Heart right ventricle (tissue), 16 donors: ENCODE measurements at places on chromosomes 2 and 18.

DNA sequence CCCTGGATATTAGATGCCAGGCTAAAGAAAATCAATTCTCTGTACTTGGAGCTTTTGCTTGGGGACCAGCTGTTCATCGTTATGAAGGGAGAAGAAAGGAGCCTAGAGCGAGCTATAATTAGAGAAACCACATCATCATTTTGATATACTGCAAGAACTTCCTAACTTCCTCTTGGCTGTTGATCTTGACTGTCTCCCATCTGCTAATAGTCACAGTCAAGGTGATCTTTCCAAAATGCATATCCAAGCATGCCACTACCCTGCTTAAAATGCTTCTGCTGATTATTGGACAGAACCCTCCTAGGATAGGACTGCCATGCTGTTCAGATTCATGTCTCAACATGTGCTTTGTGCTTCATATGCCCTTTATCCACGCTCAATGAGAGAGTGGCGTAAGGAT is 54.8 kb downstream of the RAPGEF4 start:
- H3K27ac ChIP-seq = no peak overlapping the region
- no peak overlapping the region for H3K4me3 ChIP-seq
- no peaks in the 10 kb centered on the region for H3K27me3 ChIP-seq
- no peaks in the 10 kb centered on the region for H3K36me3 ChIP-seq

DNA sequence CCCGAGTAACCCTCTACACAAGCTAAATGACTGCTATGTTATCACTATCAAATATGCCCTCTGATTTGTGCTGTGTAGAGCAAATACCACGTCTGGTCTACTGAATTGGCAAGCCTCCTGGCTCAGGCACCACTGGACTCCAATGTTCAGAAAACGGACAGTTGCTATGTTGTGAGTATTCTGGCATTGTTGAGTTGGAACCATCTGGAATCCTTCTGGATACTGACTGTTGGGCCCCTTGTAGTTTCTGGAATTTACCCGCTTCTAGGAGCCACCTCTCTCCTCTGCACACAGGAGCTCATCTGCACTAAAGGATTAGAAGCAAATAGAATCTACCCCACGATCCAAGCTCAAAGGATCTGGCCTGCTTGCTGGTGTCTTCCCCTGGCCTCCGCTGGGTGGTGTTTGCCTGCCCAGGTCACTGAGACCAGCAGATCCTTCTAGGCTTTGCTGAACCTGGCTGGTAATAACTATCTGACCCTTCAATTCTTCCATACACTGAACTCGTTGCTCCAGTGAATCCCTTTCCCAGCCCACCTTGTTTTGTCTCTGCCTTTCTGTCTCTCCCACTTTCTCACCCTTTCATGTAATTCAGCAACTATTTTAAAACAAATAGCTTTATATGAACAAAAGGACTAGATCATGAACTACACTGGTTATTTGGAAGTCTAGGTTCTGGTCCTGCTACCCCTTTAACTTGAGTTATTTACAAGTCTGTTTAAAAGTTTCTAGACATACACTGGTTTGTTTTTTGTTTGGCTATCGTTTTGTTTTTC is 2.1 kb upstream of the HAAO start:
- DNase-seq = no peak
- H3K4me1 ChIP-seq = peaks cover 5% of the 10 kb centered on the region
- no peak overlapping the region for H3K4me3 ChIP-seq
- H3K27me3 ChIP-seq = peaks cover 12% of the 10 kb centered on the region

GRCh38 chr18:67402543-67402942 is 114.0 kb downstream of the DSEL start:
- no peaks in the 10 kb centered on the region for H3K4me1 ChIP-seq
- DNase-seq = no peak
- H3K27me3 ChIP-seq = no peaks in the 10 kb centered on the region
- no peak overlapping the region for H3K27ac ChIP-seq
- no peaks in the 10 kb centered on the region for H3K36me3 ChIP-seq

- H3K27me3 ChIP-seq = no peaks in the 10 kb centered on the region
- no peak overlapping the region for H3K4me3 ChIP-seq
Observed at GRCh38 chr2:28661589-28662001, 90.0 kb upstream of the PPP1CB start.

DNA sequence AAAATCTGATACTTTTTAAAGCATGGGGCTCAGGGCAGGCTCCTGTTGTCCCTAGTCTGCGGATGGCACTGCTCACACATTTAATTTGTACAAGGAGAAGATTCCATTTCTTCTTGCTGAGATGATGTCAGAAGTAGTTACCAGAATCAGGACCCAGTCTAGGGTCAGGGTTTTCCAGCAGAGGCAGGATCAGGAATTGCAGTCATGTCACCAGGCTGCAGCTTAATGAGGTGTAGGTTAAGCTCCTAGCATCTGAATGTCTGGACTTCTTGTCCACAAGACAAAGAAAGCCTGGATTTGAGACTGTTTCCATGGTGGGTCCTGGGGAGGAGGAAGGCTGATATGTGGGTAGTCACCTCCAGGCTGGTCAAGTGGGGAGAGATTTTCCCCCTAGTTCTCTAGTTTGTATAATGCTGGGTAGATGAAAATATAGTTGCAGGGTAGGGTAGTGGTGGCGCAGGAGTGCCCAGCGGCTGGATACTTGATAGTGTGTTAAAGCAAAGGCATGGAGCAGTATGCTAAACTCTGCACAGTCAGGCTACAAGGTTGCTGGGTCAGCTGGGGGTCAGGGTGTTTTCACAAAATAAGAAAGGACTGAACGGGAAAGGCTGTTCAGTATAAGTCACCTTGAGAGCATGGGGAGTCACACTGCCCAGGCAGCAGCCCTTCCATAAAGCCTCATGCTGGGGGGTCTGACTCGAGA is 148.4 kb downstream of the PRKCE start:
- no peak overlapping the region for H3K27ac ChIP-seq
- no peaks in the 10 kb centered on the region for H3K36me3 ChIP-seq

DNA sequence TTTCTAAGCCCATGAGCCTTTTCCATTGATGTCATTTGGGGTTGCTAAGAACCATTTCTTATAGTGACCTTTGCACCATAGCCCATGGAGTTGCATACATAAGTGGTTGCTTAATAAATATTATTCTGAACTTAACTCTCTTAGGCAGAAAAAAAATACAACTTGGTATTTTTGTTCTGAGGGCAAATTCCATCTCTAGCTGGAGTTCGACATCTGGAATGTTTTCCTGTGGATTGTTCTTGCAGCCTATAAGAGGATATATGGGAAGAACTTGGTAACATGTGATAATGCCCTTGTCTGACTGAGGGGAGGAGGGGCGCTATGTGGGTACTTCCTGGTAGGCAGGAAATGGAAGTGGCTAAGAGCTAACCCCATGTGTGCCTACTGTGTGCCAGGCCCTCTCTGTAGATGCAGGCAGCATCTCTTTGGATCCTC is 20.7 kb downstream of the IGFBP2 start:
- H3K27me3 ChIP-seq = no peaks in the 10 kb centered on the region
- peaks cover 17% of the 10 kb centered on the region for H3K4me1 ChIP-seq
- H3K4me3 ChIP-seq = no peak overlapping the region

GRCh38 chr18:8231316-8231715 is 377.9 kb upstream of the RAB12 start:
- peaks cover 5% of the 10 kb centered on the region for H3K4me1 ChIP-seq
- no peaks in the 10 kb centered on the region for H3K27me3 ChIP-seq
- H3K27ac ChIP-seq = no peak overlapping the region
- H3K36me3 ChIP-seq = peaks cover 13% of the 10 kb centered on the region
- DNase-seq = no peak
- no peak overlapping the region for H3K4me3 ChIP-seq

DNA sequence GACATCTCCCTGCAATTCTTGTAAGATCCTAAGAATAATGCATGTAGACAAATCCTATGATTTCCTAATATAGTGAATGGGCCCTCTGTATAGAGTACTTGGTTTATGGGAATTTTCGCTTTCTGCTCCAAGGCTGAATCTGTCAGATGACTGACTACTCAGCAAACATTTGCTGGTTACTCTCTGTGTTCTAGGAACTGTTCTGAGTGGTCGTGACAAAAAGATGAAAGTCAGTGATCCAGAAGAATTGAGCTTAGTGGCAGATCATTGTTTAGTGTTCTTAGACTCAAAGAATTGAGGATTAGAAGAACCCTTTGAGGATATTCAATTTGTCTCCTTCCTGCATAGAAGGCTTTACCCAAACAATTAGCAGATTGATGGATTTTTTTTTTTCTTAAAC is 10.0 kb downstream of the XRCC5 start:
- DNase-seq = no peak
- H3K27me3 ChIP-seq = no peaks in the 10 kb centered on the region
- no peak overlapping the region for H3K27ac ChIP-seq
- no peaks in the 10 kb centered on the region for H3K4me1 ChIP-seq
- no peak overlapping the region for H3K4me3 ChIP-seq
- H3K36me3 ChIP-seq = peaks cover 87% of the 10 kb centered on the region

GRCh38 chr2:57510704-57511103 is 535.9 kb upstream of the VRK2 start:
- no peaks in the 10 kb centered on the region for H3K4me1 ChIP-seq
- H3K27ac ChIP-seq = no peak overlapping the region
- DNase-seq = no peak

DNA sequence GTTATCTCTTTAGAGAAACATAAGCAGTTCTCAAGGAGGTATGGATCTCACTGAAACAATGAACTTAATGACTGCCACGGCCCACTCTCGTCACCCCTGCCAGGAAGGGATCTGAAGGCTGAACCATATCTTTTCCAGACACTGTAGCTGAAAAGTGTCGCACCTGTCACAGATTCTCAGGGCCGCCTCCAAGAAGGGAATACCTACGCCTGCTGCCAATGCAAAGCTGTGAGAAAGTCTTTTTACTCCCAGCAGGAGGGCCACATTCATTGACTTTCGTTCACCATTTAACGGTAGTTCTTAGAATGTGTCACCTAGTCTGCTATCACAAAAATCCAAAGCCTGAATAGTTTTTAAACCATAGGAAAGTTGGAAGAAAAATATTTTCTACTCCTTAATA is 66.7 kb upstream of the SH3BP4 start:
- H3K4me1 ChIP-seq = no peaks in the 10 kb centered on the region
- no peaks in the 10 kb centered on the region for H3K27me3 ChIP-seq
- no peak overlapping the region for H3K27ac ChIP-seq
- H3K4me3 ChIP-seq = no peak overlapping the region
- no peaks in the 10 kb centered on the region for H3K36me3 ChIP-seq

DNA sequence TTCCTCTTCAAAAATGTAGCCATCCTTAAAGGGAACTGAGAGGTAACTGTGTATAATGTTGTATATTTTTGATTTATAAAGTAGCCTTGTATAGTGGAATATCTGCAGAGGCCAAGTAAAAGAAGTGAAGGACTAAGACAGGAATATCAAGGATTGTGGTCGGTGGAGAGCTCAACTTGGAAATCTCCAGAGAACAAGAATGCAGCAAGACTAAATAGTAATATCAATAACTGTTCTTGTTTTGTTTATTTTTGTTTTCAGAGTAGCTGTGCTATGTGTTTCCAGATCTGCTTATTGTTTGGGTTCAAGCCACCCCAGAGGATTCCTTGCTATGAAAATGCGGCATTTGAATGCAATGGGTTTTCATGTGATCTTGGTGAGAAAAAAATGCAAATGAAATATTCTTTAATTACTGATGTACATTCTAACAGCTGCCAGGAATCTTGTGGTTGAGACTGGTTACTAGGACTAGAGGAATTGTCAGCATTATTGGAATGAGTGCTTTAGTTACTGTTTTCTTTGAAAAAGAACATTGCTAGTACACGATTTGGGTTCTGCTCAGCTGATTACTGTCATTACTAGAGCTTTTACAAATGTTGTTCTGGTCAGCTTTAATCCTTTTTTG is 25.0 kb downstream of the FASTKD2 start:
- H3K4me1 ChIP-seq = no peaks in the 10 kb centered on the region
- no peak overlapping the region for H3K27ac ChIP-seq
- no peak for DNase-seq
- H3K27me3 ChIP-seq = no peaks in the 10 kb centered on the region

DNA sequence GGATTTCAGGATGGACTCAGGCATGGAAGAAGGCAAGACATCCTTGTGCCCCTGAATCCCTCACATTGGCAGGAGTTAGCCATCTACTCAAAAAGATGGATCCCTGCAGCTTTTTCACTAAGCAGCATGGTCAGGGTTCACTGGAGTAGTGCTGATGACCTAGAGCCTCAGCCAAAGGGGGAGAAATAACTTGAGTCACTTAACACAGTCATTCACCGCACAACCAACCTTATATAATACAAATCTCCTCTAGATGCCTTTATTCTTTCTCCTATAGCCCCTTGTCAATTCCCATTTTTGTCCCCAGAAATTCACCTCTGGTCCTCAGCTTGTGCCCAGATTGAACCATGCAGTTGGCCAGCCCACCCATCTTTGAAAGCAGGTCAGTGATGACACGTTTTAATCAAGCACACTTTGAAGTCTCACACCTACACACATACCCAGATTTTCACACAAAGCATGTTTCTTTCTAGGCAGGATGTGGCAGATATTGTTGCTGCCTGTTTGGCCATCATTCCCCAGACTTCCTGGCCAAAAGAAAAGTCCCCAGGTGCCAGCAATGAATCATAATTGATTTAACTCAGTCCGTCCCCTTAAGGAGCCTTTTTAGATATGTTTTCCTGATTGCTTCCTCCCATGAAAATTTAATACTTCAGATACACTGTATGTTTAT is 84.2 kb downstream of the LBH start:
- H3K4me1 ChIP-seq = peaks cover 6% of the 10 kb centered on the region
- DNase-seq = no peak
- H3K36me3 ChIP-seq = no peaks in the 10 kb centered on the region
- H3K27me3 ChIP-seq = no peaks in the 10 kb centered on the region

GRCh38 chr2:134218930-134219658 is 34.8 kb upstream of the MGAT5 start:
- DNase-seq = no peak
- H3K4me1 ChIP-seq = peaks cover 81% of the 10 kb centered on the region
- no peaks in the 10 kb centered on the region for H3K27me3 ChIP-seq
- no peaks in the 10 kb centered on the region for H3K36me3 ChIP-seq

- DNase-seq = no peak
- no peaks in the 10 kb centered on the region for H3K36me3 ChIP-seq
- no peak overlapping the region for H3K4me3 ChIP-seq
- no peaks in the 10 kb centered on the region for H3K27me3 ChIP-seq
- no peak overlapping the region for H3K27ac ChIP-seq
Observed at GRCh38 chr2:234289834-234290590, 206.9 kb downstream of the ARL4C start.

GRCh38 chr2:218400167-218400929 is 680 bp downstream of the CTDSP1 start:
- peak overlapping the region; percentile 100 for H3K27ac ChIP-seq
- peaks cover 66% of the 10 kb centered on the region for H3K4me1 ChIP-seq
- peak overlapping the region; percentile 79 for H3K4me3 ChIP-seq
- no peaks in the 10 kb centered on the region for H3K36me3 ChIP-seq
- peak; percentile 55 for DNase-seq

DNA sequence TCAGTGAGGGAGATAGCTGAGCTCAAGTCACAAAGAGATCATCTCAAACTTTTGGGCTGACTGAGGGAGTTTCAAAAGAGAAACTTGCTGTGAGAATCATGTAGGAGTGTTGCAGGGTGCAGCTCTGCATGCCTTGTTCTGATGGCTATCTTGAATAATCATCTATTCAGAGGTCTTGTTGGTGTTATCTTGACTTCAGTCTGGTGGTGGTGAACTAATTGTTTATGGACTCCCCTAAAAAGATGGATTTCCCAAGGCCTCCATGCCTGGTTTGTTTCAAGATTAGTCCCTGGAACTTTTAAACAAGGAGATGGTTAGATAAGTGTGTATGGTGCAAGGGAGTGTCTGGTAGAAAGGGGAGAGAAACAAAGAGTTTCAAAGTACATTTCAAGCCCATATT is 29.8 kb downstream of the SLC39A6 start:
- H3K4me3 ChIP-seq = no peak overlapping the region
- H3K27me3 ChIP-seq = no peaks in the 10 kb centered on the region
- no peaks in the 10 kb centered on the region for H3K4me1 ChIP-seq
- no peaks in the 10 kb centered on the region for H3K36me3 ChIP-seq

GRCh38 chr18:49613141-49613640 is 51.3 kb downstream of the LIPG start:
- DNase-seq = no peak
- peaks cover 22% of the 10 kb centered on the region for H3K27me3 ChIP-seq
- H3K4me1 ChIP-seq = no peaks in the 10 kb centered on the region
- H3K27ac ChIP-seq = no peak overlapping the region
